Thoracic aorta (tissue), 2 donors: ENCODE measurements at places on chromosomes 6 and 20.

DNA sequence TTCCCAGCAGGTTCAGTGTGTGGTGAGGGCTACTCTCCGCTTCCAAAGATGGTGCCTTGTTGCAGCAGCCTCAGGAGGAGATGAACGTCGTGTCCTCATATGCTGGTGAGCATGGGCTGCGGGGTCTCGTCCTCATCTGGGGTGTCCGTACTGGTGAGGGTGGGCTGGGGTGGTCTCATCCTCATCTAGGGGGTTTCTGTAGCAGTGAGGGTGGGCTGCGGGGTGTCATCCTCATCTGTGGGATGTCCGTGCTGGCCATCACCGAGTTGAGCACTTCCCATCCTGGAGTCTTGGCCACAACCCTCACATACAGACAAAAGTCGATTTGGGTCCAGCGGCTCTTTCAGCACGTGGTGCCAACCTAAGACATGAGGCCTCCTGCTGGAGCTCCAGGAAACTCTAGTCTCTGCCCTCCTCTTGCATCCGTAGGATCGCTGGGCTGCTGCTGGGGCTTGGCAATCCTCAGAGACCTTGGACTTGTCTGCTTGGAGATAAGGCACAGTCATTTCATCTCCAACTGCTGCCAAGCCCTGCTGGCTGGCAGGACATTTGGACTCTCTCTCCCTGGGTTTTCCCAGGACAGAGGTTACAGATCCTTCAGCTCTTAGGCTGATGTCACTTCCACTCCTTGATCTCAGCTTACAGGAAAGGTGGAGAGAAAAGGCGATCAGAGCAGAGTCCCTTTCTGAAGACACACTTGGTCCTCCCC is 160.4 kb downstream of the PACRG start:
- DNase-seq: no peak

DNA sequence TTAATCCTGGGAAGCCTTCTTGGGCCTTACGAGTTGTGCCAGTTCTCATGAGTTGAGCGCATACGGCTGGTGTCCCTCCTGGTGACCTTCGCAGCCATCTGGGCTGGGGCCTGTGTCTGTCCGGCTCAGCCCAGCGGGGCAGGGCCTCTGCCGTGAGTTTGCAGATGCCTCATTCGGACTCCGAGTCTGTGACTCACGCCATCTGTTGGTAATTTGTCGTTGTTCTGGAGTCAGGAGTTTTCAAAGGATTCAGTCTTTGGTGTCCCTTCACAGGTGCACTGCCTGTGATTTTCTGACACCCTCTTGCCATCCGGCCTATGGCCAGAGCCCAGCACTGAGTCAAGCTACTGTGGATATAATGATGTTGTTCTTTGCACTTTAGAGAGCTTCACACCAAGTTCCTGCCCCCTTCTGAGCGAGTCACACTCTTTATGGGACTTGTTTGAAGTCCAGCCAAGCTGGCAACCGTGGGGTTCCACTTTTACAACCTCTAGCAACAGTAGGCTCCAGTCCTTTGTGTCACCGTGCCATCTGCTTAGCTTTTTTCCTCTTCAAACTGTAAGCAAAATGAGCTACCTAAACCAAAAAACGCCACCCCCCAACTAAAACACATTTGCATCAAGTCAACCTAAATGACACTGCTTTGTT is 175.6 kb downstream of the AIG1 start:
- no peak for DNase-seq

GRCh38 chr20:58071991-58072390 is 156.5 kb downstream of the ANKRD60 start:
- DNase-seq: no peak

DNA sequence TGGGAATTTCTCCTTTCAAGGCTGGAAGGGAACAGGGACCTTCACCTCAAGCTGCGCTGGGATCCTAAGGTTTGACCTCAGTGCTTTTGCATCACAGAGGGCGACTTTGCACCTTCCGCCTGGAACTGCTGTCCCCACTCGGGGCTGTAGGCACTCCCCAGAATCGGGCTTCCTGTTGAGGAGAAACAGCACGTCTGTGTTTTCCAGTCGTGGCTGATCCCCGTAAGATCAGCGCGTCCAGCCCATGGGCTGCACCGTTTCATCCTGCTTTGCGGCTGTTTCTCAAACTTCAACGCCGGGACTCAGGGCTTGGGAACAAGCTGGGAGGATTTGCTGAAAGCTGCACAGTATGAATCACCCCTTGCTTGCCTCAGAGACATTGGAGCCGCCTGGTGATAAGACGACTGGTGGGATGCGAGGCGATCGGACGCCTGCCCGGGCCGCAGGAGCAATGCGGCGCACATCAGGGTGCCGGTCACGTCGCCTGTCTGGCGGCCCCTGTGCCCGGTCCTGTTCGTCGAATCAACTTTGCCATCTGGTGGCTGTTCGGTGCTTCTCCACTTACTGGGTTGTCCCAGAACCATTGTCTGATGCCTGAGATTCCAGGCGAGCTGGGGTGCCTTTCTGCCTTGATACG is 53.6 kb upstream of the FRMD1 start:
- DNase-seq: no peak

GRCh38 chr6:148835920-148836441 is 89.2 kb downstream of the UST start:
- no peak for DNase-seq

DNA sequence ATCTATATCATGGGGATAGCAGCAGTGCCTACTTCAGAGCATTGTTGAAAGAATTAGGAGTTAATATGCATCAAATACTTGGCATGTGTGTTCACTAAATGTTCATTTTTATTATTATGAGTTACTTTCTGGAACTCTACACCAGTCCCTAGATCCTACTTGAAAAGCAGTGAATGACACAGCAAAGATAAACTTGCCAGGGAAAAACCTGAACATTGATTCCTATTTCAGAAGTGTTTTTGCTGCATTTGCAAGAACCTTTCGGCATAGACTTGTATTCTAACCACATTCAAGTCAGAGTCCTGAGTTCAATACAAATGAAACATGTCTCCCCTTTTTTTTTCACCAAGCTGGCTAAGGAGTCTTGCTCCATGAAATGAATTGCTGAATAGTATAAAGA is 187.4 kb upstream of the TAB2 start:
- no peak for DNase-seq

GRCh38 chr6:21334651-21335050 is 258.9 kb upstream of the SOX4 start:
- no peak for DNase-seq

GRCh38 chr6:41092421-41093140 is 19.8 kb downstream of the NFYA start:
- DNase-seq: no peak

DNA sequence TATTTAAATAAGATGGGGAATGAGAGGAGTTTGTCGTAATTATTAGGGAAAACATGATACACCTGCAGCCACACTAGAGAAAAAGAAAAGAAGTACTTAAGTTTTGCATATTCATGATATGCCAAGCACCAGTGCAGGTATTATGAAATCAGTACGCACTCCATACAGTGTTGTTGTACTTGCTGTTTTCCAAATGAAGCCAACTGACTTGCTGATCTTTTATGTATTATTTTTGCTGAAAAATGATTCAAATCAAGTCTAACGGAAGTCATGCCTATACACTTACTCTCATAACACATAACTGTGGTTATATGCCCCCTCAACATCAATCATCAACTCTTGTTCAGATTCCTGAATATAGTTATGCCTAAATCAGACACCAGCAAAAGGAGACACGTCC is 584.9 kb upstream of the EYS start:
- no peak for DNase-seq

DNA sequence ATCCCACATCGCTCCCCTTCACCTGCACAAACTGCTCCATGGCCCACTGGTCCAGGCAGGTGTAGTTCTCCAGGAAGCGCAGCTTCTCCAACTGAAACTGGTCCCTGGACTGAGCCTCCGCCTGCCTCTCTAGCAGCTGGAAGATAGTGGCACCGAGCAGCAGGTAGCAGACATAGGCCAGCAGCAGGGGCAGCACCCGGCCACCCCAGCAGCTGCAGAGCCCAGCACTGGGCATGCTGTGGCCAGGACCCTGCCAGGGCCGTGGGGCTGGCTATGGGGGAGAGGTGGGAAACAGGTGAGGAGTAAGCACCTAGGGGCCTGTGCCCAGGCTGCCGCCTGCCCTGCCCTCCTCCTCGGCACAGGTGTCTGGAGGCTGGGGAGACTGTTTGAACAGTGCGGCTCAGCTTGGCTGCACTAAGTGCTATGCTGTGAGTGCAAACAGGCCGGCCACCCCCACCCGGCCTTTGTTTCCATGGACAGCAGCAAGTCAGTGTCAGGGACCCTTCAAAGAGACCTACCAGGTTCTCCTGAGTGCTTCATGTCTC is at the start of gene KCNK16:
TSS of gene KCNK16 (minus strand) at position 397 of the 545 bp plus-strand sequence. CDS start at position 235, 162 bp downstream.
- no peak for DNase-seq

DNA sequence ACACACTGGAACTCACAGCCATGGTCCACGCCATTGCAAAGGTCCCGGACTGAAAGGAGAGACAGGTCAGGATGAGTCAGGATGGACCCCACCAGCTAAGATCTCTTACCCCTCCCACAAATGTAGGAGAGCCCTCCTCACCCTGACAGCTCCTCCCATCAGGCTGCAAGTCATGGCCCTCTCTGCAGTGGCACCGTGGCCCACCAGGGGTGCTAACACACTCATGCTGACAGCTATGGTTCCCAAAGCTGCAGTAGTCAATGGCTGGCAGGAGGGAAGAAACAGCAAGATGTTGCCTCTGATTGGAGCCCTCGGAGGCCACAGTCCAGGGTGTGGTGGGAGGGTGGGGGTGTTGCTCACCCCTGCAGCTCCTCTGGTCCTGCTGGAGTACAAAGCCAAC is 5.7 kb upstream of the RBPJL start:
- DNase-seq: no peak

GRCh38 chr6:64672131-64672530 is 1034.9 kb downstream of the EYS start:
- DNase-seq: no peak

DNA sequence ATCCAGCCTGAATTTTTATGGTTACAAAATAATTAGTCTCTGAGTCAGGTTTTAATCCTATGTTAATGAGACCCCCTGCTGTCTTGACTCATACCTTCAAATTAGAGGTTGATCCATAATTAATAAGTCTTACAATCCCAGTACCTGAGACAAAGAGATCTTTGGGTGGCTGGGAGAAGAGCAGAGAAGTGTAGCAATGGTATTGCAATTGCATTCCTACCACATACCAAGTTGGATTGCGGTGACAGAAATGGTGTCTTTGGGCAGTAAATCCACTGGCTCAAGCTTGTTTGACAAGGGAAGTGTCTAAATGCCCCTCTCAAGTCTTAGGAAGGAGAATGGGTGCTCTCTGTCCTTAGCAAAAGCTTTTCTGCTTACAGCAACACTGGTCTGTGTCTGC is 150.4 kb downstream of the BTBD3 start:
- DNase-seq: no peak

- no peak for DNase-seq
Measured at GRCh38 chr6:43671801-43672690, 15.5 kb downstream of the MRPS18A start.

- no peak for DNase-seq
Measured at GRCh38 chr6:82348130-82348529, 15.5 kb upstream of the TPBG start.

DNA sequence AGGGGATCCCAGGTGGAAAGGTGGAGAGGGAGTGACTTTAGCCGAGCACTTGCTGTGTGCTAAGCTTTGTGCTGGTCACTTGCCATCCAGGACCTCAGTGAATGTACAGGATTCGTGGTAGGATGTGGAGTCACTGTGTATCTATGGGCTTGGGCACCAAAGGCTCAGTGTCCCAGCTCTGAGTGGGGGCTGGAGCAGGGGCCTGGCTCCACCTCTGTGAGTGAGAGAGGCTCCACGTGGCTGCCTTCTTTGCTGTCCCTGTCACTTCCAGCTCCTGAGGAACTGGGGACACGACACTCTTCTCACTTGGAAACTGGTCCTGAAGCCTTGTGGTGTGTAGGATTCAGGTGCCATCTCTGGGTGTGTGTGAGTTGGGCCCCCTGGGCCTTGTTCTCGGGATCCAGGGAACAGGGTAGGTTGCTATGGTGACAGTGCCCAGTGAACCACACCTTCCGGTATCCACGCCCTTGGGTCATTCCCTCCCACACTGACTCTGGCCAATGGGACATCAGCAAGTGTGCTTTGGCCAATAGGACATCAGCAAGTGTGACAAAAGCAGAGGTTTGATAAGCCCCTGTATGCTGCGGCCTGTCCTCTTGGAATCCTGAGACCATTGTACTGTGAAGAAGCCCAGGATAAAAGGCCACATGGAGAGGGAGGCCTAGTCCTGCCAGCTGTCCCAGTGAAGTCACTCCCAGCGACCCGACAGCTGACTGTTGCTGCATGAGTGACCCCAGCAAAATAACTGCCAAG is 87.7 kb downstream of the CDH22 start:
- DNase-seq: no peak

- DNase-seq: no peak
Measured at GRCh38 chr6:111210194-111210728, 123.0 kb downstream of the SLC16A10 start.

DNA sequence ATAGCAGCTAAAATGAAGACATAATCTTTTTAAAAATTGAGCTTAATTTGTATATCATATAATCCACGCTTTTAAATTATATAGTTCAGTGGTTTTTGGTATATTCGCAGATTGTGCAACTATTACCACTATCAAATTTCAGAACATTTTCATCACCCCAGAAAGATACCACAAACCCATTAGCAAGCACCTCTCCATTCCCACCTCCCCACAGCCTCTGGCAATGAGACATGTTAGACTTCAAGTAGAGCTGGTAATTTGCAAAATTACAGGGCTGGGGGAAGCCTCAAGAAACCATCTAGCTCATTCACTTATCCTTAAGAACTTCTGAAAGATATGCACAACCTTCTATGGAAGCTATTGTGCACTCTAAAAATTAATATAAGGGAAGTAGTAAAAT is 37.2 kb downstream of the TRMT6 start:
- no peak for DNase-seq

GRCh38 chr20:50913690-50914375 is 17.4 kb downstream of the ADNP start:
- no peak for DNase-seq

GRCh38 chr6:121828146-121828886 is 392.9 kb downstream of the GJA1 start:
- no peak for DNase-seq

DNA sequence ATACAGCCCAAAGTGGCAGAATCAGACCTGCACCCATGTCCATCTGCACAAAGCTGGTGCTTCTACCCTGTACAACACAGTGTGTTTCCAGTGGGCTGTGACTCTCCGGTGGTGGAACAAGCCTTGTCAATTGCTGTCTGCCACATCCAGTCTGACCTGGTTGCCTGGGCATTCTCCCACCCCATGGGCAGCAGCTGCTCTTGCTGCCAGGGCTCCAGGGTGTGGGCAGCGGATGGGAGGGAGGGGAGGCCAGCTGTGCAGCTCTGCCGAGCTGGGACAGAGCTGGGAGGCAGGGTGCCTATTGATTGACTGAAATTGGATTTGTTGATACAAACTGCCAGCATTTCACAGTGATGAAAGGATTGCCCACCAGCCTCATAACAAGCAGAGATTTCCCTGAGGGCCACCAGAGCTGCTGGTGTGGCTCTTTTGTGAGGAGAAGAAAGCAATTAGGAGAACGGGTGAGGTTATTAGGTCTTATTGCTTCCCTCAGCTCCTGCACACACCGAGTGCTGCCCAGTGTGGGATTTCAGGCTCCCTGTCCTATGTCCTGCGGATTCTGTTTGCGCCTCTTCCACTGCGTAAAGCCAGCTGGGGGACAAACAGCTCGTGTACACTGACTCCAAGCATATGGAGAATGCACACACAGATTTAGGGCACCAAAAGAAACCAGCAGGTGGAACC is 150.8 kb downstream of the NRN1 start:
- DNase-seq: no peak

GRCh38 chr20:53427951-53428350 is 165.7 kb downstream of the ZNF217 start:
- no peak for DNase-seq
